ENCODE measurements at places on chromosomes 11 and 22.

- DNase-seq, result no peak
Observed at GRCh38 chr11:124882339-124883071, 15.2 kb downstream of the ROBO4 start.

GRCh38 chr11:535210-535518, 212 bp downstream of the HRAS start:
- no peak for DNase-seq

GRCh38 chr11:31340903-31341572, 28.5 kb downstream of the DCDC1 start:
- DNase-seq, result no peak

- no peak for DNase-seq
Observed at GRCh38 chr11:99693941-99694492, 673.3 kb downstream of the CNTN5 start.

DNA sequence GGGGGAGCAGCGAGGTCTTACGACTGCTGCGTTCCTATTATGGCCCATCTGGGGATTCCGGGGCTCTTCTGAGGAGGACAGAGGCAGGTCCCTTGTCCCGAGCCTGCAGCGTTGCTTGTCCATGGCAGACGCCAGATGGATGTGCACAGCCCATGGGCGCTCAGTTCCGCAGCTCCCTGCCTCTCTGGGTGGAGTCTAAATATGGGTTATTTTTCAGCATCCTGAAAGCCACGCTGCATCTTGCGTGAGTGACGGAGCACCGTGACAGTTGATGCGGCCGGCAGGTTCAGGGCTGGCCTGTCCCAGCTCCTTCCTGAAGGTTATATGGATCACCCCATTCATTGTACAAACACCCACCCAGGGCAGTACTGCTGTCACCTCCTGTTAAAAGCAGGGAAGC, 1169.4 kb downstream of the BRD1 start:
- no peak for DNase-seq

All from NCI-H2107 (cell line).